ENCODE measurements at places on chromosomes 6 and 20. TPM values are rescaled to one million over a fixed set of nuclear protein-coding genes. Genes with fewer than 3 reads are reported as not detected.

Gene WFDC5
- not detected for total RNA-seq

Gene SMOC2
- total RNA-seq: not detected

Gene MLN
- total RNA-seq: not detected

Gene TJAP1
- 19.4 TPM for total RNA-seq

Gene MUC21
- total RNA-seq: not detected

Gene MMP24
- total RNA-seq: under 0.01 TPM

Gene GHRH
- not detected for total RNA-seq

Gene SEL1L2
- total RNA-seq: not detected
